ENCODE measurements at places on chromosomes 1 and 21. TPM values are rescaled to one million over a fixed set of nuclear protein-coding genes. Genes with fewer than 3 reads are reported as not detected.

Gene RCSD1
- 95.8 TPM for total RNA-seq

Gene PDC
- 0.14 TPM for total RNA-seq

Gene OR10Z1
- total RNA-seq = under 0.01 TPM

Gene HSF2BP
- total RNA-seq = 0.80 TPM

Gene TIAM1
- total RNA-seq = 30.5 TPM

Gene GPX7
- total RNA-seq = 30.9 TPM

Gene COL16A1
- total RNA-seq = 32.9 TPM

Gene KCNK1
- total RNA-seq = 0.66 TPM

Gene S100A9
- 281 TPM for total RNA-seq

Gene KANK4
- total RNA-seq = 0.99 TPM

Gene EDN2
- 0.14 TPM for total RNA-seq

Gene SPRR1A
- not detected for total RNA-seq

Gene C1QTNF12
- total RNA-seq = 2.1 TPM

Gene MXRA8
- total RNA-seq = 2.7 TPM

Gene IL6R
- total RNA-seq = 10.5 TPM

Gene FCRLB
- 0.28 TPM for total RNA-seq

Gene MRPL37
- 62.0 TPM for total RNA-seq

Gene PODN
- 1.4 TPM for total RNA-seq

Gene FCRL5
- total RNA-seq = 0.80 TPM

Gene LGR6
- total RNA-seq = 0.05 TPM

Gene NR5A2
- 0.76 TPM for total RNA-seq

Gene ST6GALNAC3
- 1.8 TPM for total RNA-seq

Gene PDZK1IP1
- total RNA-seq = 1.1 TPM

Gene ASPM
- total RNA-seq = 39.7 TPM

Gene EVA1C
- total RNA-seq = 5.0 TPM

Gene PDPN
- total RNA-seq = 5.4 TPM

Gene UTS2
- total RNA-seq = 1.1 TPM

Gene POU3F1
- total RNA-seq = 0.09 TPM

Gene CD1E
- 964 TPM for total RNA-seq

Gene CLCA1
- total RNA-seq = 0.14 TPM

Gene TMEM269
- 0.05 TPM for total RNA-seq

Gene EVI5
- total RNA-seq = 7.1 TPM

Gene KISS1
- total RNA-seq = 0.90 TPM

Gene FCRL2
- total RNA-seq = 0.33 TPM

Gene SERTAD4
- 0.33 TPM for total RNA-seq

Gene CHRM3
- total RNA-seq = 0.42 TPM

All from thymus (tissue), 14 donors.